ENCODE measurements at places on chromosomes 16 and 17.

DNA sequence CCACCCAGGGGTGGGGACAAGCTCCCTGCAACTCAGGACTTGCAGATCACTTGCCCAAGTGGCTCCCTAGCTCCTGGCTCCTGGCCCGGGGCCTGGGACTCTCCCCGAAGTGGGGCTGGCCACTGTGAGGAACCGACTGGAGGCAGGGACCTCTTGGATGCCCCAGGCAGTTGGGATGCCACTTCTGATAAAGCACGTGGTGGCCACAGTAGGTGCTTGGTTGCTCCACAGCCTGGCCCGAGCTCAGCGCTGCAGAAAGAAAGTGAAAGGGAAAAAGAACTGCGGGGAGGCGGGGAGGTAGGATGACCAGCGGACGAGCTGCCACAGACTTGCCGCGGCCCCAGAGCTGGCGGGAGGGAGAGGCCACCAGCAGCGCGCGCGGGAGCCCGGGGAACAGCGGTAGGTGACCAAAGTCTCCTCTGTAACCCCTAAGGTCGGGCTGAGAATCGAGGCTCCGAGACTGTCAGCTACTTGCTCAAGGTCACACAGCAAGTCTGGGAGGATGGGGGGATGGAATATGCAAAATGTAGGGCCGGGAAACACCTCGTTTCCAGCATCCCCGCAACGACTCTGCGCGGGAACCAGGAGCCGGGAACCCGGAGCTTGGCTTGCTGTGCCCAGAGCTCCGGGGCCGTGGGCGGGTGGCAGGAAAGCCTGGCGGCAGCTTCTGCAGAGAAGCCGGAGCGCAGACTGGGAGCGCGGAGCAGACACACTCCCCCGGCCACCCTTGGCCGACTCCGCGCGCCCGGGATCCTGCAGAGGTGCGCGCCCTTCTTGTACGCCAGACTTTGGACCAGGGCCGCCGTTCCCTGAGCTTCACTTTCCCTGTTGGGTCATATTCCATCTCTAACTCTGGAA is 1.9 kb downstream of the CIITA start:
- DNase-seq: no peak

DNA sequence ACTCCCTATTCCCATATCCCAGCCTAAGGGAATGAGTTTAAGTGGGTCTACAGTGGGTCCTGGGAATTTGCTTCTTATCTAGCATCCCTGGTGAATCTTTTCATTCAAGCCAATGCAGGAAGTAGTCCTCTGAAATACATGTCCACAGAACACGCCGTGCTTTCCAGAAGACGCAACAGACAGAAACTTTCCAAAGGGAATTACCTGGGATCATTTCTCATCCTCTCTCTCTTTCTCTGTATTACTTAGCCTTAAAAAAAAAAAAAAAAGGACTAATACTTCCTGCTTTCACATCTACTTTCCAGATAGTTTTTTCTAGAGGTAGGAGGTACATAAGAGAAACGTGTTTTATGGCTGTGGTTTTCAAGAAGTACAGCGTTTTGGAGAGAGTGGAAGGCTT is 499.0 kb downstream of the MAF start:
- no peak for DNase-seq

DNA sequence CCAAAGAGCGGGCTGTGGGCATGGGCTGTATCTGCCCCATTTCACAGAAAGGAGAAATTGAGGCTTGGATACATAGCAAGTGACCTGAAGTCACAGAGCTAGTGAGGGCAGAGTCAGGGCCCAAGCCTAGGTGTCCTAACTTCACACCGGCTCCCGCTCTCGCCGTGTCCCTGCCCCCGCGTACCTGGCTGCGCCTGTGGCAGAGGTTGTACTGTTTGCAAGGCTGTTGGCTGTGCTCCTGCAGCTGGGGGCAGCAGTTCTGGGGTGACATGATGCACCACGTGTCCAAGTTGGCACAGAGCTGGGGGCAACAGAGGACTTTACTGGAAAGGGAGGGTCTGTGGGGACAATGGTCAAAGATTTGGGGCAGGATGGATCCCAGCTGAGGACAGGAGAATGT is 3.4 kb downstream of the DHX58 start:
- DNase-seq: no peak

DNA sequence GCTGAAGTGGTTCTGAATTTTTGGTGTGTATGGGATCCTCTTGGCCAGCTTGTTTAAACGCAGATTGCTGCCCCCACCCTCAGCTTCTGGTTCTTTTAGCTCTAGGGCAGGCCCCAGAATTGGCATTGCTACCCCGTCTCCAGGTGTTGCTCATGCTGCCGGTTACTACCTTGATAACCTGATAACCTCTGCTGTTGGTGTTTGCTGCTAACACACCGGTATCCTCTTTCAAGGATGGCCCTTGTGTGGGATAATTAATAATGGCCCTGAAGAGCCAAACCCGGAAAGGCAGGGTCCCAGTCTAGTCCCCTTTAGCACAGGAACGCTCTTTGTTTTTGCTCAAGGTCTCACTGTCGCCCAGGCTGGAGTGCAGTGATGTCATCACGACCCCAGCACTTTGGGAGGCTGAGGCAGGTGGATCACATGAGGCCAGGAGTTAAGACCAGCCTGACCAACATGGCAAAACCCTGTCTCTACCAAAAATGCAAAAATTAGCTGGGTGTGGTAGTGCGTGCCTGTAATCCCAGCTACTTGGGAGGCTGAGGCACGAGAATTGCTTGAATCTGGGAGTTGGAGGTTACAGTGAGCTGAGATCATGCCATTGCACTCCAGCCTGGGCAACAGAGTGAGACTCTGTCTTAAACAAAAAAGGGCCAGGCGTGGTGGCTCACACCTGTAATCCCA is 1.3 kb upstream of the ST3GAL2 start:
- no peak for DNase-seq

GRCh38 chr17:59914274-59914854 is 21.4 kb downstream of the RPS6KB1 start:
- DNase-seq: no peak

GRCh38 chr16:17364319-17365210 is 106.2 kb downstream of the XYLT1 start:
- DNase-seq: no peak

DNA sequence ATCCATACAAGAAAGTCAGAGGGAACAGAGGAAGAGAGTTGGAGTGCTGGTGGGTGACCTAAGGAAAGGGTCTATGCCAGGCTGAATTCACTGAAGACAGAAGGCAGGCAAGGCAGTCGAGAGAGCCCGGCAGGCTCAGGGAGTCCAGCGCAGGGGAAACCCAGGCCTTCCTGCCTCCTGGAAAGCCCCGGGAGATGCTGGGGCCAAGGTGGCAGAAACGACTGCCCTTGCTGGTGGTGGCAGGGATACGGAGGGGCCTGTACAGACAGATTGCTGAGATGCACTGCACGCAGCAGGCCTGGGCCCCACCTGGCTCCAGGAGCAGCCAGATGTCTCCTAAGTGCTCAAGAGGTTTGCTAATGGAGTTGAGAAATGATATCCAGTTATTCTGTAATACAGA is 59.8 kb downstream of the GTF3C1 start:
- no peak for DNase-seq

DNA sequence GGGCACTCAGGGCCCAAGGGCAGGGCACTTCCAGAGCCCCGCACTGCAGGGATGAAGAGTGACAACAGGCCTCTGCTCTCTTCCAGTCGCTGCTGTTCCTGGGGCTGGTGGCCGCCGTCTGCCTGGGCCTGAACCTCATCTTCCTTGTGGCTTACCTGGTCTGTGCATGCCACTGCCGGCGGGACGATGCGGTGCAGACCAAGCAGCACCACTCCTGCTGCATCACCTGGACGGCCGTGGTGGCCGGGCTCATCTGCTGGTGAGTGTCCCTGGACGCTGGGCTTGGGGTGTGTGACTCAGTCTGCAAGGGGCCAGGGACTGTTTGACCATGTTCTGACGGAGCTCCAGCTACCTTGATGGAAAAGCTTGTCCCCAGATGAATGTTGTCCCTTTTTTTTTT is 9.0 kb downstream of the TTYH2 start:
- DNase-seq: no peak

GRCh38 chr17:40364121-40364861 is at the start of gene GJD3:
TSS of gene GJD3 (minus strand) at chr17:40364737. CDS start at chr17:40363815, 922 bp downstream.
- no peak for DNase-seq

DNA sequence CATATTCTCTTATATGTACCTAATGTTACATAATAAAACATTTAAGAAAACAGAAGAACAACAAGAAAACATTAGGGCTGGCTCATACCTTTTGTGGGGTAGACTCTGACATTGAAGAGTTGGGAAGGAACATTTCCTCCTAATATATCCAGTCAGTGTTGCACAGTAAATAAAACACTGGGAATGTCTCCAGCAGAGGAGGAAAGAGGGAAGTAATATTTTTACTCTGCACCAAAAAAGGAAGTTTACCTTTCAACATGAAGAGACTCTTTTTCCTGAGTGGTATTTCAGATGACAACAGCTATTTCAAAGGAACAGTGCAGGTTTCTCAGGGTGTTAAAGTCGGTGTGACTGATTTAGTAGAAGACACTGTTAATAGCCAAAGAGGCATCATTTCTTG is 31.9 kb downstream of the EPN2 start:
- no peak for DNase-seq

- no peak for DNase-seq
Measured at GRCh38 chr17:869567-870525, 87.7 kb downstream of the MRM3 start.

DNA sequence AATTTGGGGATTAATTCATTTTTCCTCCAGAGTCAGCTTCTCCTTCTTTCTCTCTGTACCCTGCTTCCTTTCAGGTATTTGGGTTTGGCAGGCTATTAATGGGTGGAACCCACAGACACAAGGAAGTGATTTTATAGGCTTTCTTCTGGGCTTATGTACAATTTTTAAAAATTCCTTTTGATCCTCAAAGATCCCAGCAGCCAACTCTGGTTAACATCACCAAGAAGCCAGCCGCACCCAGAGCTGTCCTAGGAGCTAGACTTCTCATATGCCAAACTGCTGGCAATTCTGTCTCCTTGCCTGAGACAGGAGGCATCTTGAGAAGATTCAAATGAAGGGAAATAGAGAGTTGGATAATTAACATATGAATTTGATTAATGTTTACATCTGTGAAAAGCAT is 47.2 kb upstream of the ELAC2 start:
- no peak for DNase-seq

GRCh38 chr17:76547183-76547641 is 7.4 kb downstream of the PRCD start:
- DNase-seq: no peak

DNA sequence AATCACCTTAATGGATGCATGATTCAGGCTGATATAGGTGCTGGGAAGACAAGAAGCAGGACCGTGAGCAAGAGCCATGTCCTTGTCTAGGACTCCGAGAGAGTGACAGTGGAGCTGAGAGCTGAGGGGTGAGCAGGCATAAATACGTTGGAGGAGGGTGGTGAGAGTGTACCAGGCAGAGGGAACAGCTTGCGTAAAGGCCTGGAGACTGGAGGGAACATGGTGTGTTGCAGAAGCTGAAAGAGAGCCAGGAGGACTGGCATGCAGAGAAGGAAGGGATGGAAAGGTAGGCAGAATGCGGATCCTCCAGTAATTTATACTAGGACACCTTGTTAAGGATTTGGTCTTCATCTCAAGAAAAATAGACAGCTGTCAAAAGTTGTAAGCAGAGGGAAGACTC is 653.2 kb downstream of the HS3ST4 start:
- DNase-seq: no peak

DNA sequence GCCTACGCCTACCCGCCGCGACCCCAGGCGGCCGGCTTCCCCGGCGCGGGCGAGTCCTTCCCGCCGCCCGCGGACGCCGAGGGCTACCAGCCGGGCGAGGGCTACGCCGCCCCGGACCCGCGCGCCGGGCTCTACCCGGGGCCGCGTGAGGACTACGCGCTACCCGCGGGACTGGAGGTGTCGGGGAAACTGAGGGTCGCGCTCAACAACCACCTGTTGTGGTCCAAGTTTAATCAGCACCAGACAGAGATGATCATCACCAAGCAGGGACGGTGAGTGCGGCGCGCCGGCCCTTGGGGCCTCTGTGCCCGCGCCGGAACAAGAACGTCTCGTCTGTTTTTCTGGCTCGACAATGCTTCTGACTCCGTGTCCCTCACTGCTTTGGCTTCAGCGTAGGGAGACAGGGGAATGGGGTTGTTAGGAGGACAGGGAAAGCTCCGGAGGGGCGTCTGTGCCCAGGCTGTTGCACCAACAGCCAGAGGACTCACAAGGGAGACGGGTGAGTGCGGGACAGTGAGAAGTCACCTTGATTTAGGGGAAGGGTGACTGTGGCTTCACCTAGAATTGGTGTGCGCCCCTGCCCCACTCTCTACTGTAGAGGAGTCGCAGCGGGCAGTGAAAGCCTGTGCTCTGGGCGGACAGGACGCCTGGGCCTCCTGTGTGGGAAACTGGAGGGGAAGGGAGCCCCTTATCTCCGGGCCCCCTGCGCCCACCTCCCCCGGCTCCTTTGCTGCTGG is 806 bp downstream of the TBX21 start:
- no peak for DNase-seq

DNA sequence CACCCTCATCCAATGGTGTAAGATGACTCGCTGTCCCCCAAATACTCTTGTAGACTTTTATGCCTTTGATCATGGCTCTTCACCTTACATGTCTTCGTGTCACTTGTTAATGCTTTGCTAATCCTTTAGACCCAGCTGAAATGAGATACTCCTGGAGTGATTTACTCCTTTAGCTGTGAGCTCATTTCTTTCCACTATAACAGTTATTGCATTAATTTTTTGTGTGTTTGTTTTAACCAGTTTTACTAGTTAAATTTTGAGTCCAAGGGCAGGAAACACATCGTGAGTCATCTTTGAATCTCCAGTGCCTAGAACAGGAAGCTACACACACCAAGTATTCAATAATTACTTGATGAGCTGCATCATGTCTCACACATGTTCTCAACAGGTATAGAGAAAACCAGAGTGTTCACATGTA is 6.5 kb upstream of the CTCF start:
- DNase-seq: no peak

DNA sequence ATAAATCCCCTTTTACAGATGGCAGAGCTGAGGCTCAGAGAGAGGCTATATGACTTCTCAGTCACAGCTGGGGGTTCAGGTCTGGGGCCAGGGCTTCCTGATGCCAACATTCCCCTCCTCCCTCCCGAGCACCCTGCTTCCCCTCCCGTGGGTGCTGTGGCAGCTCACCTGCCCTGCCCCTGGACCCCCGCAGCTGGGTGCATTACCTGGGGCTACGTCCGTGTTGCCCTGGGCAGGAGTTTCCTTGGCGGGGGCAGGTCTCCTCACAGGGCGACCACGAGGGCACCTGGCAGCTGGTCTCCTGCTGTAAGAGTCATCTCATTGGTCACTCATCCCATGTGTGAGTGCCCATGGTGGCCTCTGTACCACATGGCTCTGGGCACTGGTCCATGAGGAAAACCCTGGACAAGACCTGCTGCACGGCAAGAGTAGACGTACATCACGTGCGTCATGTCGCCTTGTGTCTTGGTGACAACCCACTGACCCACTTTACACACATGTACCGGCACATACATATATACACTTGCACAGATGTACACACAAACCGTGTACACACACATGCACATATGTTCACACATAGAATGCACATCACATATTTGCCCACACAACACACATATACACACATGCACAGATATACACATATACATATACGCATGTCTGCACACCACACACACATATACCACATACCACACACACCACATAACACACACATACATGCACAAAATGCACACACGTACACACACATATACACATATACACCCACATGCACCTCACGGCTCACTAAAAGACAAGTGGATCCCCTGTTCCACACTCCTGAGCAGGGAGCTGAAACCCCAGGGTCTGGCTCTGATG is 134.0 kb downstream of the FOXL1 start:
- DNase-seq: no peak

GRCh38 chr16:79898703-79899102 is 298.2 kb upstream of the MAF start:
- no peak for DNase-seq
